Choroid plexus epithelial cell (primary cell): ENCODE measurements at places on chromosomes 7 and 10.

DNA sequence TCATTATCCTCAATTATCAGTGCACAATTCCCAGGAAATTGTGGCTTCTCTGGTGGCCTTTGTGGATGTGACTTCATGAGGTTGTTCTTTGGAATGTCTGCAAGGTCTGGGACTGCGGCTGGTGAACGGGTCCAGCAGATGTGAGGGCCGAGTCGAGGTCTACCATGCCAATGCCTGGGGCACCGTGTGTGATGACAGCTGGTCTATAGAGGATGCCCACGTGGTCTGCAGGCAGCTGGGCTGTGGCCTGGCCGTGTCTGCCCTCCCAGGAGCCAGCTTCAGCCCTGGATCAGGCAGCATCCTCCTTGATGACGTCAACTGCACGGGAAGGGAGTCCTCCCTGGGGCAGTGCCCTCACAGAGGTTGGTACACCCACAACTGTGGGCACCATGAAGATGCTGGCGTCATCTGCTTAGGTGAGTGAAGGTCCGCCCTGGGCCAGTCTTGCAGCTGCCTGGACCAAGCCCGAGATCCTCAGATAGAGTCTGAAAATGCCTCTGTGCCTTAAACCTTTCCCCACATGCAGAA lies 46.9 kb downstream of the CUZD1 start:
- DNase-seq = no peak

- no peak for DNase-seq
These were observed 227.4 kb downstream of the CELF2 start for GRCh38 chr10:11245095-11245479.

GRCh38 chr10:31804352-31804810 lies 124.2 kb downstream of the ARHGAP12 start:
- DNase-seq = no peak

- no peak for DNase-seq
These were observed 18.9 kb upstream of the DNAJC1 start for GRCh38 chr10:22022257-22023032.

- peak; percentile 27 for DNase-seq
These were observed 1.5 kb downstream of the IL15RA start for GRCh38 chr10:5975641-5976473.

DNA sequence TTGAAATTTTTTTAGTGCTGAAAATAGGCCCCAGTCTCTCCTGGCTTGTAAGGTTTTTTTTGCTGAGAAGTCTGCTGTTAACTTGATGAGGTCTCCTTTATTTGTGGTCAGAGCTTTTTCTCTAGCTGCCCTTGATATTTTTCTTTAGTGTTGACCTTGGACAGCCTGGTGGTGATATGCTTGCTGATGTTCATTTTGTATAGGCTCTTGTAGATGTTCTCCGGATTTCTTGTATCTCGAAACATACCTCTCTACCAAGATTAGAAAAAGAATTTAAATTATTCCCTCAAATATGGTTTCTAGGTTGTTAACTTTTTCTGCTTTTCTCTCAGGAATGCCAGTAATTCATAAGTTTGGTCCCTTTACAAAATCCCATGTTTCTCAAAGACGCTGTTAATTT lies 102.3 kb downstream of the TWIST1 start:
- DNase-seq = no peak

- DNase-seq = no peak
These were observed 61.0 kb upstream of the MKI67 start for GRCh38 chr10:128186959-128187787.

DNA sequence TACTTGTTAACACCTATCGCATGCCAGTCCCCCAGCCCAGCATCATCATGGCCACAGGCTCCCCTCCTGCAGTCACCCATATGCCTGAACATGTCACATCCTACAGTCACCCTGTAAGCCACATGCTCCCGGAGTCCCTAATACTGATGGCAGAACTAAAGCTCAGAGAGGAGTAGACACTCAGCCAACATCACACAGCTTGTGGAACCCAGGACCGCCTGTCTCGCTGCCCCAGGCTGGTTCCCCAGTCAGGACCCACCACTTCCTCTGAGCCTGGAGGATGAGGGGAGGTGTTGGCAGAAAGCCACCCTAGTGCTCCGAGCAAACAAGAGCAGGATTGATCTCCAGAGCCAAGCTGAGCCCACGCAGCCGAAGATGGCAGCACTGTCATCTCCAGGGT lies 85.0 kb upstream of the MYL10 start:
- DNase-seq = no peak

- DNase-seq = no peak
These were observed 468.9 kb downstream of the DNAJB6 start for GRCh38 chr7:157805713-157806112.

- DNase-seq = peak; percentile 97
These were observed 103.0 kb upstream of the KLF6 start for GRCh38 chr10:3887885-3888476.

GRCh38 chr10:2994221-2994961 lies 73.0 kb upstream of the PFKP start:
- DNase-seq = peak; percentile 12

DNA sequence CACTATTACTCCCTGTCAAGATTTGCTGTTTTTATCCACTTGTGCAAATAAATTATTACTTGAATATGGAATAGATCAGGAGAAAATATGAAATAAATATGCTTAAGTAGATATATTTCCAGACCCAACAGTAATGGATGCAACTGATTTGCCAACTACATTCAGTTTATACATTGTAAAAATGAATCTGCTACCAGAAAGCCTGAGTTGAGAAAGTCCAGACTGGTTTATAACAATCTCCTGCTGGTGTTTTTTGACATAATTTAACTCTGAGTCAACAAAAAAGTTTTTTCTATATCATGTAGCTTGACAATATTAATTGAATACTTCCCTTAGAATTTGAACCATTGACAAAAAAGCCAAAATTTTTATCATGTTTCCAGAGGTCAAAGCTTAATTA lies 265.8 kb upstream of the SEMA3D start:
- DNase-seq = no peak

- DNase-seq = peak; percentile 82
These were observed 143.8 kb upstream of the TMEM106B start for GRCh38 chr7:12067156-12067831.

GRCh38 chr10:123485341-123485960 lies 180.7 kb upstream of the GPR26 start:
- DNase-seq = no peak

GRCh38 chr10:130971123-130971435 lies 340.4 kb downstream of the TCERG1L start:
- DNase-seq = no peak

- DNase-seq = peak; percentile 26
These were observed 459.1 kb downstream of the PLXNA4 start for GRCh38 chr7:132117181-132117580.

GRCh38 chr10:48333856-48334255 lies 27.4 kb downstream of the MAPK8 start:
- DNase-seq = peak; percentile 16

GRCh38 chr7:139071680-139072079 lies 35.8 kb upstream of the ZC3HAV1L start:
- no peak for DNase-seq

DNA sequence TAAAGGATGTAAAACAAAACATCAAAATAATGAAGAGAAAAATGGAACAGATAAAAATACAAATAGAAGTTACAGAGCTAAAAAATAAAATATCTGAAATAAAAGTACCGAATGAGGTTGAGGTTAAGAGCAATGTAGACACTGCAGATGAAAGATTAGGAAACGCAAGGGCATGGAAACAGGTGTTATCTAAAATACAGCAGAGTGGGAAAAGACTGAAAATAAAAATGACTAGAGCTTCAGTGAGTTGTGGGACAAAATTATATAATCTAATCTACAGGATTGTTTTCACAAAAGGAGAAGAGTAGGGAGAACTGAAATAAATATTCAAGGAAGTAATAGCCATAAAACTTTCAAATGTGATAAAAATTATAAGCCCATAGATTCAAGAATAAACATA lies 123.8 kb downstream of the PTEN start:
- DNase-seq = no peak

GRCh38 chr10:78349911-78350663 lies 316.4 kb downstream of the RPS24 start:
- no peak for DNase-seq

- DNase-seq = peak; percentile 25
These were observed 22.2 kb upstream of the UNCX start for GRCh38 chr7:1210321-1210978.

DNA sequence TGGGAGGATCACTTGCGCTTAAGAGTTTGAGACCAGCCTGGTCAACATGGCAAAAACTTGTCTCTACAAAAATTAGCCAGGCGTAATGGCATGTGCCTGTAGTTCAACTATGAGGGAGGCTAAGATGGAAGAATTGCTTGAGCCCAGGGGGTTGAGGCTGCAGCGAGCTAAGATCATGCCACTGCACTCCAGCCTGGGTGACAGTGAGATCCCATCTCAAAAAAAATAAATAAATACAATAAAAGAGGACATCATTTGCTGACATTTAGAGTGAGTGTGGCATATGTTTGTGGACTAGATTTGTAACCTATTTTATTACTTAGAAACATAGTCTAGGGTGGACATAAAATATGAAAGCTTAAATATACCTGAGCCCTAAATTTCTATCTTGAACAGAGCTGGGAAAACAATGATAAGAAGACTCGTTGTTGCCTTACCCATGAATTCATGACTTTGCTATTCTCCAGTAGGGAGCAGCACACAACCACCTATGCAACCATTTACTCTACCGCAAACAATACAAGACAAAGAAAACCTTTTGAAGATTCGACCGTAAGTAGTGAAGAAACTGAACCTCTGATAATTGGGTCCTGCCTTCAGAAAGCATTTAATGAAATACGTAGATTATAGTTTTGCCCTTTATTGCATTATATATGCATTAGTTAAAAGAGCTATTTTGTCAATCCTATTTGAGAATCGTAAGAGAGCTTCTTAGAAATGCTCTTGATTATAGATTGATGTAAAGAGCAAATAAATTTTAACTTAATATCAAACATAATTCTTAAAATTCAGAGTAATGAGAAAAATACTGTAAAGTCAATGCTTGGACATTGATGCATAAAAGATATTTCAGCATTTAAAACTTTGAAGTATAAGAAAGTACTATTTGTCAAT lies 83.5 kb downstream of the GNAT3 start:
- DNase-seq = peak; percentile 90

- no peak for DNase-seq
These were observed 138.1 kb upstream of the BTBD16 start for GRCh38 chr10:122132882-122133565.

GRCh38 chr7:30363778-30364563 lies 79.6 kb downstream of the ZNRF2 start:
- DNase-seq = no peak

- DNase-seq = no peak
These were observed 17.8 kb upstream of the PTF1A start for GRCh38 chr10:23174074-23174976.

DNA sequence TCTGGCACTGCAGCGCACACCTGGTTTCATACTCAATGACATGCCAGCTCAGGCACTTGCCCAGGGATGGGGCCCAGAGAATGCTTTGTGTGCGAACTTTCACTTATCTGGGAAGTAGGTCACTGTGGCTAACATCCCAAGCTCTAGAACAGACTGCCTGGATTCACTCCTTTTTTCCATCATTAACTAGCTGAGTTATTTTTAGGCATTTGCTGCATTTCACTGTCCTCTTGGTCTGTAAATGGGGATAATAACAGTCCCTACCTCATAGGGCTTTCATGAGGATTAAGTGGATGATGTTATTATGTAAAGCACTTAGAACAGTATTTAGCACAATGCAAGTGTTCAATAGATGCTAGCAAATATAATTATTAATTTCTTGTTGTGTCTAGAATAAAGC lies 98.7 kb upstream of the DOCK1 start:
- DNase-seq = no peak

DNA sequence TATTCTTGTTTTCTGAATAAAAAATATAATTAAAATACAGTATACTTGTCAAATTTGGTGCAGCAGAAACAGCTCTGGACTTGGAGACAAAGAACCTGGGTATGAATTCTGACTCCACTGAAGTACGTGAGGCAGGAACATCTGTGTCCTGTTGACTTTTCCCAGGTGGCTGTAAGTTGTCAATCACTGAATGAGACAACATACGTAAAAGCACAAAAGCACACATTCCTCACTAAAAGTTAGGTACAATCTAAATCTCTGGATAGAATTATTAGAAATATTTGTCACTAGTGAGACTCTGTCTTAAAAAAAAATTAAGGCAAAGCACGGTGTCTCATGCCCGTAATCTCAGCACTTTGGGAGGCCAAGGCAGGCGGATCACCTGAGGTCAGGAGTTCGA lies 18.1 kb downstream of the CFAP58 start:
- no peak for DNase-seq

DNA sequence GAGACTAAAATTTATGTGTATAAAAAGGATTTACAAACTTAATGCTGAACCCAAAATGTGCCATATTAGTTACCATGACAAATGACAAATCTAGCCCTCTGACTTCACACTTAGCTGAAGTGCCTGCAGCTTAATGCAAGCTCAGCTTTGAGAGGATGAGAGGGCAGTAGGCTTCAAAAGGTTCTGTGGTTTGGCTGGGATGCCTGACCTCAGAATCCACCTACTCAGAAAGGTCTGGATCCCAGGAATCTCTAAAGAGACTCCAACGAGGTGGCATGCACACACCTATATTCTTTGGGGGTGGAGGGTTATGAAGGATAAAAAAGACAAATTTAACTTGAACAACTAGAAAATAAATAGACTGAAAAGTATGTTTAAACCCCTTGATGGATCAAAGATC lies 213.4 kb downstream of the TAX1BP1 start:
- DNase-seq = no peak

GRCh38 chr10:113523071-113523470 lies 29.8 kb upstream of the HABP2 start:
- DNase-seq = no peak

GRCh38 chr10:79260811-79261740 lies 86.2 kb upstream of the PPIF start:
- DNase-seq = peak; percentile 59

- peak; percentile 85 for DNase-seq
These were observed 931 bp downstream of the PAPSS2 start for GRCh38 chr10:87660484-87661133.

GRCh38 chr7:127390817-127391590 lies 1.5 kb downstream of the ZNF800 start:
- DNase-seq = no peak

- peak; percentile 2 for DNase-seq
These were observed 31.6 kb downstream of the HOXA1 start for GRCh38 chr7:27064159-27064558.

- no peak for DNase-seq
These were observed 8.5 kb upstream of the RSBN1L start for GRCh38 chr7:77687747-77688144.

GRCh38 chr7:107171496-107171895 lies 2.7 kb downstream of the HBP1 start:
- no peak for DNase-seq
